Stimulated activated CD4-positive, alpha-beta T cell treated with anti-CD3 and anti-CD28 coated beads, Interleukin-4, amount 100 ng/mL, for 1 hour (primary cell): ENCODE measurements at places on chromosomes 3 and 15.

- DNase-seq: no peak
Measured at GRCh38 chr3:171358181-171358880, 101.9 kb downstream of the TNIK start.

DNA sequence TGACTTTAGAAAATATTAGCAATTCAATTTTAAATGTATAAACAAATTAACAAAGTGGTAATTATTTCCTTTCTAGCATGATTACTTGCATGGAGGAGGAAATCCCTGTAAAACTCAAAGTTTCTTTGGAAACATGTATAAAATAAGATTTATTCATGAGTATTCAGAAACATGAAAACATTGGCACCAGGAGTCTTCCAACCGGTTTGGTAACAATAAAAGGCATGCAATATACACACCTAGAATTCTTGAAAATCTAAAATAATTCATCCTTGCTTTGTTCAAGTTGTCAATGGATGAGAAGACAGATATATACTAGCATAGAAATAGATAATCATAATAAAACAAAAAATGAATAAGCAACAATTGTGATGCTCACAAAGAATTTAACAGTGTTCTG is 76.4 kb downstream of the ZPLD1 start:
- no peak for DNase-seq

DNA sequence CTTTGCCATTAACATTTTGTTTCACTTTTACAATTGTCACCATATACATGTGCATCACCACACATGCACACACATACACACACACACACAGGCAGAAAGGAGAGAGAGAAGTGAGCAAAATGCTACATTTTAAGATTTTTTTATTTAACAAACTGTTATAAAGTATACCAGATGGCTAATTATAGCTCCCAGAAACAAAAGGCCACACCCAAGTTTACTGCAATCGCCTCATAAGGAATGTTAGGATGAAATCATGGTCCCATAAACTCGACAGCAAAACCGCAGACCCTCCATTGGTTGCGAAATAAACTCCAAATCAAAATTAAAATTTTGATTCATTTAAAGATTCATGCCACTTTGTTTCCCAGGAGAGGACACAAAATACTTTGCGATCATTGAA is 16.1 kb upstream of the C15orf61 start:
- DNase-seq: no peak

GRCh38 chr3:120418446-120418845 is 32.3 kb downstream of the FSTL1 start:
- DNase-seq: no peak

- DNase-seq: no peak
Measured at GRCh38 chr3:49410846-49411534, 786 bp downstream of the RHOA start.

- no peak for DNase-seq
Measured at GRCh38 chr3:157793745-157794144, 290.5 kb upstream of the VEPH1 start.

- no peak for DNase-seq
Measured at GRCh38 chr3:149115114-149115513, 14.3 kb upstream of the HPS3 start.

DNA sequence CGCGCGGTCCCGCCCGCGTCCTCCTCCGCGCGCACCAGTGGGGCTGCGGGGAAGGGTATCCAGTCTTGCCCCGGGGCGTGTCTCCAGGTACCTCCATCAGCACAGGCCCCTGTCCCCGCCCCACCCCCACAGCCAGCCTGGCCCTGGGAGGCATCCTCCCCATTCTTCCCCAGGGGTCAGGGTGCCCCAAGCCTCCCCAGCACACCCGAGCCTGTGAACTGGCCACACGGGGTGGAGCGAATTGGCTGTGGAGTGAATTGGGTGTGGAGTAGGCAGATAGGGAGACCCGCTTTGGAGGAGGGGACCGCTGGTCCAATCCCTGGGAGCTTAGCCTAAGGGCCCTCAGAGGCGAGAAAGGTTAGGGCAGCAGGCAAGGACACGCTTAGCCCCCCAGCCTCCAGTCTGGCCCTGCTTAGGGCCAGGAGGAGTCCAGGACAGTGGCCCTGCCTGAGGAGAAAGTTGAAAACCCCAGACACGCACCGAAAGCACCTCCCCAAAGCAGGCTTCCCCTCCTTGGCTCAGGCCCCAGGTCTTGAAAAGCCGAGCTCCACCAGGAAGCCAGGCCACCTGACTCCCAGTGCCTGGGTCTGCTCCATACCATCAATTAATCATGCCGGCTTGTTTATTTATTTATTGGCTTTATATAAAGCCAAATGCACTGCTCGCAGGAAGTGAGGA is 107.7 kb upstream of the SLC6A11 start:
- no peak for DNase-seq

DNA sequence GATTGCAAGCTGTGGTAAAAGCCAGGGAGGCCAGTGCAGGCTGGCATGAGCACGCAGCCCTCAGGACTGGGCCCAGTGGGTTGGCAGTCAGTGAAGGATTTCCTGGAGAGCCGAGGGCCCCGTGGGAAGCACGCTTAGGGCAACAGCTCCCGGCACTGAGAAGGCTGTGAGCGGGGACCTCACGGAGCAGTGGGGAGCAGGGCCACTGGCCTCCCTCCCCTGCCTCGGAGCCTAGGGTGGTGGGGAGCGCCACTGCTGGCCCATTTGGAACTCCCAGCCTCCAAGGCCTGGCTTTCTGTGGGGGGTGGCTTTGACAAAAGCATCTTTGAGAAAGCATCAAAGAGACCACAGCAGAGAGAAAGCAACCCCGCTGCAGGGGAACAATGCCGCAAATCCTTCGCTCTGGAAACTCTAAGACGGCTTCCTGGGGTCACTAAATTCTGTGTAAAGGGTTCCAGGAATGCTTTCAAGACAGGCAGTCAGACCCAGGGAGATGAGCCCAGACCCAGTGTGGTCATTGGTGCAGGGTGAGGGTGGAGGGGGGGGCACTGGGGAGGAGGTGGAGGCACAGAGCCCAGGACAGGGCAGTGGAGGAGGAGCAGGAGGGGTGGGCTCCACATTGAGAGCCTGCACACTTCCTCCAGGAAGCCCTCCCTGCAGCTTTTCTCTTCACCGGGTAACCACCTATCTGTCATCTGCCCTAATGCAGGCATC is 9.5 kb upstream of the APBA2 start:
- DNase-seq: no peak

GRCh38 chr15:63902671-63903035 is 68.9 kb upstream of the HERC1 start:
- no peak for DNase-seq

GRCh38 chr15:71295603-71296314 is 180.5 kb downstream of the THSD4 start:
- DNase-seq: no peak

GRCh38 chr3:40930131-40930538 is 269.2 kb upstream of the CTNNB1 start:
- no peak for DNase-seq

- DNase-seq: no peak
Measured at GRCh38 chr15:70121624-70122302, 24.0 kb upstream of the TLE3 start.

DNA sequence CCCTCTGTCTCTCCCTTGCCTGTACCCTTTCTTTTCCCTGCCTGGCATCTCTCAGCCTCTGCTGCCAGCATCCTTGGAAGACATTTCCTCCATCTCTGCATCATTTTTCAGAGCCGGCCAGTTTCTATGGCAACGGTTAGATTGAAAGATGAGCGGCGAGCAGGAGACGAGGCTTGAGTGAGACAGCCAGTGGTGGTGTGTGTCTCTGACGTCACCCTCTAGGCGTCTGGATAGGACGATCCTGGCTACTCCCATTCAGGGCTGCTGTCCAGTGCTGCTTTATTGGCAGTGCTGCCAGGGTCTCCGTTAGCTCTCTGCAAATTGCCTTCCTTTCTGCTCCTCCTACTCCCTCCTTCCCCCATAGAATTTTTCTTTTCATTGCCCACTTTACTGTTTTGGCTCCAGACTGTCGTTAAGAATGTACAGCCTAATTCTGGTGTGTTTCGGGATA is 57.9 kb downstream of the TRAK1 start:
- DNase-seq: no peak

GRCh38 chr15:57762302-57762701 is 55.8 kb downstream of the POLR2M start:
- no peak for DNase-seq

DNA sequence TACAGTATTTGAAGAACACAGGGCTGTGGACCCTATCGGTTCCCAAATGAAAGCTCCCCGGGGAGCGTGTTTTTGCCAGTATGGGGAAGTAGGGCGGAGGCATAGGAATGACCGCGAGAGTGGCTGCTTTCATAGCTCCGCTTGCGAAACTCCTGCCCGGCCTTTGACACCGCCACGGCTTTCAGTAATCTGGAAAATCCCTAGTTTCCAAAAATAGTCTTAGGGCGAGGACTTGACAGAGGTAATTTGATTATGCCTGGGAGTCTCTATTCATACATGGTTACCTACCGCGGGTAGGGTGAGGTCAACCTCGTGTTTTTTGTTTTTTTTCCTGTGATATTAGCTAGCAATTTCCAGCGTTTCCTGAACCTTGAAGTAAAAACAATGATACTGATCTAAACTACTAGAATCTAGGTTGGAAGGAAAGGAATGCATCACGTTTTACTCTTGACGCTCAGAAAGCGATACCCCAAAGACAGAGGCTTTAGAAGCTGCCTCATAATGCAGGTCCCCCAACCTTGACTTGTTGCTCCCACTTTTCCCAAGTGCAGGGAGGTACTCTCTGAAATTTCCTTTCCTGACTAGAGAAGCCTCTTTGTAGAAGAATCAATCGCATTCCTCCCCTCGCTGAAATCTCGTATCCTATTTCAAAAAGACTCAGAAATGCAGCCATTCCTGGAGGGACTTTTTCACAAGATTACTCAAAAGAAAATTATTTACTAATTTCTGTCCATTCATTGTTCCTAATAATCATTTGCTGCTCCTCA is 894 bp upstream of the CCNL1 start:
- DNase-seq: peak; percentile 61

- no peak for DNase-seq
Measured at GRCh38 chr3:146772211-146772743, 167.1 kb upstream of the PLSCR5 start.

- DNase-seq: peak; percentile 67
Measured at GRCh38 chr3:128784232-128784631, 58.2 kb downstream of the RAB7A start.

- DNase-seq: no peak
Measured at GRCh38 chr3:73669260-73669659, 44.5 kb upstream of the PDZRN3 start.

DNA sequence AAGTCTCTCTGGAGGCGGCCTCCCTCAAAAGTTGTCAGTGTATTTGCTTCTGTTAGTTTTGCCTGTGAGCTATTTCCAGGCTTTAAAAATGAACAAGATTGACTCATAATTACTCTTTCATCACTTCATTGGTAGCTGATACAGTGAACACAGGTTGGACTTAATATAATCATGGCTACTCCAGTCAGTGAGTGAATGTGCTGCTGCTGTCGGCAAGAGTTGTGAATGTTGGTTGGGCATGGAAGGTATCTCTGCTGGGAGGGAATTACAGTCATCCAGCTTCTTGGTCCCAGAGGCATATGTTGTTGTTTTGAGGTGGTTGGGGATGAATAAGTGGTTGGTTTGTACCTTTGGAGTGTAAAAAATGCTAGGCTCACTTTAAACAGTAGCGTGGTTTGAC is 11.5 kb downstream of the TCF12 start:
- DNase-seq: no peak

DNA sequence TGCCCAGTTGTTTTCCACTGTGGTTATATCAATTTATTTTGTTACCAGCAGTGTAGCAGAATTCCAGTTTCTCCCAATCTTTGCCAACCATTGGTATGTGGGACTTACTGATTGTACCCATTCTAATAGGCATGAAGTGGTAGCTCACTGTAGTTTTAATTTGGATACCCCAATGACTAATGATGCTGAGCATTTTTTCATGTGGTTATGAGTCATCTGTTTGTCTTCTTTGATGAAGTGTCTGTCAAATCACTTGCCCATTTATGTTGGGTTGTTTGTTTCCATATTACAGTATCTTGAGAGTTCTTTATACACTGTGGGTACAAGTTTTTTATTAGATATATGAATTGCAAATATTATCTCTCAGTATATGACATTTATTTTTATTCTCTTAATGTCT is 644.3 kb downstream of the NR2F2 start:
- no peak for DNase-seq

- DNase-seq: no peak
Measured at GRCh38 chr15:39079296-39079847, 501.5 kb upstream of the THBS1 start.

DNA sequence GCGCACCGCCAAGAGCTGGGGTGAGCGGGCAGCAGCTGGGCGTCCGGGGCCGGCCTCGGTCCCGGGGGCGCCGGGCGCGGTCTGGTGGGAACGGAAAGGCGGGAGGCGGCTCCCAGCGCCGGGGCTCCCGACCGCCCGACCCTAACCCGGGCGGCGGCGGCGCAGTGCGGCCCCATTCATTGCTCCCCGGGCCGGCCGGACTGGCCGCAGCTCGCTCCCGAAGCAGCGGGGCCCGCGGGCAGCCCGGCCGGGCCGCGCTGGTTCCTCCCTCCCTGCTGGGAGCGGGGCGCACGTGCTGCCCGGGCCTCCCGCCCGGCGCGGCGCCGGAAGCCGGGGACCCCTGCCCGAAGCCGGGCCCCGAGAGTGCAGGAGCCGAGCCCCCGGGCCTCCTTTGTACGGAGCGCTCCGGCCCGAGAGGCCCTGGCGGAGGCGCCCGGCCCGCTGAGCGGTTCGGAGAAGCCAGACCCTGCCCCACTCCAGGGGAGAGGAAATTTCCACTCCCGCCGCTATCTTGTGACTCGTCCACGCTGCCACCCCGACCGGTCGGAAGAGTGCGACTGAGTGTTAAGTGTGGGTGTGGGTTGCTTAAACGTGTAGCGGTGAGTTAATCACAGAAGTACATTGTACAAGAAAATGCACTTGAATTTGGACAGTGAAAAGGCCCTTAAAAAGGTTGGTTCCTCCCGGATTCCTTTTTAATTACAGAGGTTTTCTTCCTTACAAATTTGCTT is 613 bp downstream of the ATP1B3 start:
- DNase-seq: peak; percentile 67

DNA sequence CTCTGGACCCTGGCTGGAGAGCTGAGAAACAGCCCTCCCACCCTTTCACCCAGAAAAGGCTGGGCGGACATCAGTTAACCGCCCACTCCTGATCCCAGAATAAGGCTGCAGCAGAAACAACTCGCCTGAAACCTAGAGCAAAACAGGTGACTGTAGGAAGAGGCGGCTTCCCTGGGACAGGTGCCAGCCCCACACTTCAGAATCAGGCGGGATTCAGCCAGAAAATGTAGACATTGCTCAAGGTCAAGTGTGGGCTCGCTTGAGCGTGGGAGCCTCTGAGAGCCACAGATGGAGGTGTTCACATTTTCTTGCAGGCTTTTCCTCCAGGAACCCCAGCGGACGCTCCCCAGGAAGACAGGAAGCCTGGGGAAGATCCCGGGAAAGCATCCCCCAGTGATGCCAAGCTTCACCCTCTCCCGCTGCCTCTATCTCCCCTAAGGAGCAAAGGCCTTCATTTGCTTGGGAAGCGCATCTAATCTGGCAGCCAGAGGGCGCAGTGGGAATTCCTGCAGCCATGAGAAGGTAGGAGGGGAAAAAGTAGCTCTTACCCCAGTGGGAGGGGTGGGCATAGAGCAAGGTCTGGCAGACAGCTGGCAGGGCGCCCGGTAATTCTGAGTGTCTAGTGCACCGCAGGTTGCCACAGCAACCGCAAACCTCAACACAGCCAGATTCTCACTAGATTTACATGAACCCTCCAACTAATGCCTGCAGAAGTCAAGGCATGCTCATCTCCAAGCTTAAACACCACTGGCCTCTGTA is 77.7 kb downstream of the OCA2 start:
- DNase-seq: no peak
